Left ventricle myocardium superior (tissue), 1 donor: ENCODE measurements at places on chromosomes 3 and 15. TPM values are rescaled to one million over a fixed set of nuclear protein-coding genes. Genes with fewer than 3 reads are reported as not detected.

The CCDC33 gene
- total RNA-seq = not detected

The SLC49A4 gene
- total RNA-seq = 16.9 TPM

The SH3GL3 gene
- total RNA-seq = not detected

The EHHADH gene
- 19.2 TPM for total RNA-seq

The APBA2 gene
- 1.2 TPM for total RNA-seq

The CCNDBP1 gene
- 56.6 TPM for total RNA-seq

The EPM2AIP1 gene
- 19.1 TPM for total RNA-seq

The SV2B gene
- total RNA-seq = 2.5 TPM

The ACVR2B gene
- total RNA-seq = 4.7 TPM

The C3orf85 gene
- total RNA-seq = not detected

The ALPK3 gene
- 118 TPM for total RNA-seq

The DMXL2 gene
- total RNA-seq = 8.7 TPM

The SST gene
- not detected for total RNA-seq

The SLC28A2 gene
- total RNA-seq = not detected

The IL16 gene
- 5.5 TPM for total RNA-seq

The PLSCR2 gene
- total RNA-seq = not detected

The CPN2 gene
- total RNA-seq = 0.40 TPM
